ENCODE measurements at places on chromosomes 5 and 9.

DNA sequence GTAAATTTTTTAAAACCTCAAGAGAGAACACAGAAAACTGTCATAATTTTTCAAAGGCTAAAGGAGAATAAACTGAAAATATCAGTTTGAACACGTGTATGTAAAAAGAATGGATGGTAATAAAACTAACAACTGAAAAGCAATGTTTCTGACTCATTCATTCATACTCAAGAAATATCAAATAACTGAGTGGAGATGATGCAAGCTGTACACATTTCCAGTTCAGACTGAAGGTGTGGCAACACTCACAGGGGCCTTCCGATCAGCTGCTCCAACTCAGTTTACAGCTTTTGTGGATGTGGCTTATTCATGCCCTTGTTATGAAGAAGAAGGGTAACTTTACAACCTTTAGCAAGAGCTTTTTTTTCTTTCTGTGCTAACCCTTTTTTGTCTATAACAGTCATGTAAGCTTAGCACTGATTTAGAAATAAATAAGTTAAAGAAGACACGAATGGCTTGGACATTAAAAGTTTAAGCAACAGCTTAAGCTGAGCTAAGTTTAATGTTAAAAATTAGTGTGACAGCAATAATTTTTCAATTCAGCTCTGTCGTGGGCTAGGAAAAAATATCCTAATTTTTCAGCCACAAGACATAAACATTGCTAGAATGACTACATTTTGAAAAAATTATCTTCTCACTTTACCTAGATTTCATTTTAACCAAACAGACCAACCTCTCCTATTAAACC lies 453.5 kb downstream of the RAB3C start:
- DNase-seq: peak; percentile 68

- DNase-seq: no peak
These were observed 334.5 kb upstream of the ITGA1 start for GRCh38 chr5:52453176-52453575.

- no peak for DNase-seq
These were observed 38.7 kb downstream of the F2R start for GRCh38 chr5:76754668-76755078.

- DNase-seq: no peak
These were observed 268.6 kb downstream of the PDE4D start for GRCh38 chr5:59624898-59625297.

DNA sequence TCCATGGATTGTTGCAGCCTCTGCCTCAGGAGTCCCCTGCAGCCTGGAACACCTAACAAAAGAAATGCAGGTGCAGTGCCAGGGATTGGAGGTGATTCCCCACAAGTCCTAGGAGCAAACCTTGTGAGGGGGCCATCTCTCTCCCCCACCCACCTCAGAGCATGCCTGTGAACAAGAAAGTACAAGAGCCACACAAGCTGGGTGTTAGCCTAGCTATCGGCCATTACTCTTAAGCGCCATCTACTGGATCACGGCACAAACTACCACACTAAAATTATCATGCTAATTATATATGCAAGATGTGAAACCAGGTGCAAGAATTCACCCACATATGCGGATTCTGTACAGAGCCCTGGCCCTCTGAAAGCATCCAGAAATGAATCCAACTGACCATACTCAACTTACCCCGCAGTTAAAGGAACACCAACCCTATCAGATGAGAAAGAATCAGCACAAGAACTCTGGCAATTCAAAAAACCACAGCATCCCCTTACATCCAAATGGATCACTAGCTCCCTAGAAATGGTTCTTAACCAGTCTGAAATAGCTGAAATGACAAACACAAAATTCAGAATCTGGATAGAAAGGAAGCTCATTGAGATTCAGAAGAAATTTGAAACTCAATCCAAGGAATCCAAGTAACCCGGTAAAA lies 16.5 kb upstream of the PRSS3 start:
- peak; percentile 34 for DNase-seq

GRCh38 chr5:21644032-21644431 lies 1209.1 kb downstream of the CDH12 start:
- no peak for DNase-seq

DNA sequence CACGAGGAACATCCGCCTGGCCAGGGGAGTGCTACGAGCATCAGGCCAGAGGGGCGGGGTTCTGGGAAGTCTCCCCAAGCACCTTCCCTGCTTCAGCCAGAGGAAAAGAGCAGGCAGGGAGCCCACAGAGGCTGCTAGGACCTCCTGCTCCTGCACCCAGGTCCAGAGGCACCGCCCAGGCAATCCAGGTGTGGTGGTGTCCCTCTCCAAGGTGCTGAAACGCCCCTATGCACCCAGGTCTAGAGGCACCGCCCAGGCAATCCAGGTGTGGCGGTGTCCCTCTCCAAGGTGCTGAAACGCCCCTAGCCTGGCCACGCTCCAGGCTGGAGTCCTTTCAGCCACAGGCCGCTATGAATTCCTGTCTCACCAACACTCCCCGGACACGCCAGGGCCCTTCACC lies 10.7 kb upstream of the UBAC1 start:
- DNase-seq: no peak

GRCh38 chr5:120241400-120241799 lies 222.7 kb upstream of the PRR16 start:
- DNase-seq: no peak

- DNase-seq: no peak
These were observed 449.9 kb downstream of the PRELID2 start for GRCh38 chr5:145385276-145385675.

Measured in astrocyte of the cerebellum (primary cell).